Stimulated activated CD8-positive, alpha-beta memory T cell treated with anti-CD3 and anti-CD28 coated beads, Interleukin-4, amount 100 ng/mL, for 1 hour (primary cell): ENCODE measurements at places on chromosomes 12 and 14.

GRCh38 chr12:16613199-16613598 is 7.2 kb upstream of the LMO3 start:
- DNase-seq, result no peak

- no peak for DNase-seq
Observed at GRCh38 chr12:115830633-115831032, 446.9 kb downstream of the MED13L start.

DNA sequence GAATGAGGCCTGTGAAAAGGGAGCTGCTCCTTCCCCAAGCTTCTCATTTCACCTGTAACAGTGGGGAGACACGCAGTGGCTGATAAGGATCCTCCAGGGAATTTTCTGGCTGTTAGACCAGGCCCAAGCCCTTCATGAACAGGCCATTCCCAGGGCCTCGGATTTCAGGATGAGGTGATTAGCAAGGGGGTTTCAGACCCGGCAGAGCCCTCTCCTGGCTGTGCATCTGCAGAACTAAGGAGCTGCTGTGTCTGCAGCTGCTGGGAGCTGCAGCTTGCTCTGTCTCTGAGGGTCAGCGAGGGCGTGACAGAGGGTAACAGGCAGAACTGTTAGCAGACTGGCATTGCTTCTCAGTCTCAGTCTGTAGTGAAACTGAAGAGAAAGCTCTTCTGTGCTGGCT is 110.4 kb downstream of the KCNA5 start:
- DNase-seq, result no peak

GRCh38 chr14:55582746-55583145 is 2.7 kb downstream of the KTN1 start:
- no peak for DNase-seq

- no peak for DNase-seq
Observed at GRCh38 chr14:69651664-69652063, 40.3 kb downstream of the SUSD6 start.

- DNase-seq, result no peak
Observed at GRCh38 chr12:20269337-20270067, 98.8 kb upstream of the PDE3A start.
